Natural killer cell (primary cell): ENCODE measurements at places on chromosomes 11 and 22. TPM values are rescaled to one million over a fixed set of nuclear protein-coding genes. Genes with fewer than 3 reads are reported as not detected.

DNA sequence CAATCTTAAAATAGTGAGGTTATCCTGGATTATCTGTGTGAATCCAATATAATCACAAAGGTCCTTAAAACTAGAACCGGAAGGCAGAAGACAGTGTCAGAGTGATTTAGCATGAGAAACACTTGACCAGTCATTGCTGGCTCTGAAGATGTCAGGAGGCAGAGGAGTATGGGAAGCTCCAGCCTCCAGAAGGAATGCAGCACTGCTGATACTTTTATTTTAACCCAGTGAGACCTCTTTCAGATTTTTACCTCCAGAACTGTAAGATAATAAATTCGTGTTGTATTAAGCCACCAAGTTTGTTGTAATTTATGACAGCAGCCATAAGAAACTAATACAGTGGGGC is 134.4 kb upstream of the ZC3H12C start:
- no peak for DNase-seq

Gene APOBEC3B
- 1.7 TPM for total RNA-seq

Gene CLDN5
- 1.7 TPM for total RNA-seq

- DNase-seq = no peak
Observed at GRCh38 chr11:74011360-74012073, 2.6 kb upstream of the UCP3 start.

GRCh38 chr22:44493206-44493605 is 4.8 kb downstream of the RTL6 start:
- peak; percentile 26 for DNase-seq
